HAP-1 (cell line): ENCODE measurements at places on chromosomes 1 and 21.

- DNase-seq, result no peak
Observed at GRCh38 chr1:239262538-239262937, 123.8 kb upstream of the CHRM3 start.

GRCh38 chr21:28069450-28069923 lies 923.2 kb downstream of the LTN1 start:
- DNase-seq, result no peak

DNA sequence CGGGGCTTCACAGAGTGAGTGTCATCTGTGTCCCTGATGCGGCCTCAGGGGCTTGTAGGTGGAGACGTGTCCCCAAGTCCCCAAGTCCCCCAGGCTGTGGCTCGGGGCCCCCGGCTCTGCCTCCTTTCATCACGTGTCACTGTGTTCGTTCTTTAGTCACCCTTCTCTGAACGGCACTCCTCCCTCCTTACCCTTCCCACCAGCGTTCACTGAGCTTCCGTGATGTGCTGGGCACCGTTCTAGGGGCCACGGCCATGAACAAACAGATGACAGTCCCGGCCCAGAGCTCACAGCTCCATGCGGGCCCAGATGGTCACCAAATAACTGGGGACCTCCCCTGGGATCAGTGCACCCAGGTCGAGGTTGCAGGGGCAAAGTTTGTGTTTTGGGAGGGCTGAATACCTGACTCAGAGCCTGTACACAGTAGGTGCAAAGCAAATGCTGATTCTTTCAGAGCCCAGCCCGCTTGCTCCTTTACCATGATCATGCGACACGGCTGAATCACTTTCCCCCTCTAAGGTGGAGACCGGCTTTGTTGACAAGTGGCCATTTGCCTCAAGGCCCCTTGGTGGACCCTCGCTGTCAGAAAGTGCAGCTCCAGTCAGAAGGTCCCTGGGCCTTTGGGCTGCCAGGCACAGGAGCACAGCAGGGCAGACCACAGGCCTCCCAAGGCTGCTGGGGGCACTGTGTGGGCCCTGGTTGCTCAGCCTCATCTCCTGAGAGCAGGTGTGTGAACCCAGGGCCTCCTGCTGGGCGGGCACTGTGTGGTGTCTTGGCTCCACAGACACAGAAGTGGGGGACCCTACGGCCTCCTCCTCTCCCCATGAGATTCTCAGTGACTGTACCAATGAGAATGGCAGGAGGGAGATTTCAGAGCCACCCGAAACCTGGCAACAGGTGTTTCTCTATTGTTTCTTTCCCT lies 592.5 kb downstream of the PTPRU start:
- DNase-seq, result no peak

DNA sequence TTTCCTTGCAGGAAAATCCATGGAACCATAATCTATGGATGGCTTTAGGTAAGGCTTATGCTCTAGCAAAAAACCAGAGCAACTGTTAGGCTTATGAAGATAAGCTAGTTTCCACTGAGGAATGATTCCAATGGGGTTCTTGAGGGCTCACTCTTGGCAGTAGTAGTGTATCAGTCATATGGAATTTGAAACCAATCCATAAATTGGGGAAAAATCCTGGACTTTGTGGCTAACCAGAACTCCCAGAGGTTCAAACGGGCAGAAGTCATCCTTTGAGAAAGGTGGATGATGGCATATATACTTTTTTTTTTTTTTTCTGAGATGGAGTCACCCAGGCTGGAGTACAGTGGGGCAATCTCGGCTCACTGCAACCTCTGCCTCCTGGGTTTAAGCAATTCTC lies 54.2 kb upstream of the ATF3 start:
- DNase-seq, result no peak
